NCI-H2227 treated with DMSO at 0.1 percent for 48 hours (cell line): ENCODE measurements at places on chromosomes 5 and 9.
A peak's percentile ranks its signal among the peaks of the same experiment; 100 is the strongest.

GRCh38 chr9:125653325-125653724 is 53.7 kb downstream of the MAPKAP1 start:
- no peak for DNase-seq

DNA sequence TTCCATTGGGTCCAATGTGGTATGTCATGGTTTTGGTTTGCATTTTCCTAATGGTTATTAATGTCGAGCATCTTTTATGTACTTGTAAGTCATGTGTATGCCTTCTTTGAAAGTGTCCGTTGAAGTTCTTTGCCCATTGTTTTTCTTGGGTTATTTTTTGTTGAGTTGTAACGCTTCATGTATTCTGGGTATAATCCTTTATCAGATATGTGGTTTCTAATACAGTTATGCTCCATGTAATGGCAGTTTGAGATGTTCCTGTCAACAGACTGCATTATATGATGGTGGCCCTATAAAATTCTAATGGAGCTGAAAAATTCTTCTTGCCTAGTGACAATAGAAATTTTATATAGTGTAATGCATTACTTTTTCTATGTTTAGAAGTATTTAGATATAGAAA is 17.2 kb downstream of the RIC1 start:
- DNase-seq: no peak

GRCh38 chr5:174400461-174400860 is 323.9 kb upstream of the MSX2 start:
- no peak for DNase-seq

GRCh38 chr5:154197801-154198491 is 7.4 kb downstream of the GALNT10 start:
- DNase-seq: no peak

DNA sequence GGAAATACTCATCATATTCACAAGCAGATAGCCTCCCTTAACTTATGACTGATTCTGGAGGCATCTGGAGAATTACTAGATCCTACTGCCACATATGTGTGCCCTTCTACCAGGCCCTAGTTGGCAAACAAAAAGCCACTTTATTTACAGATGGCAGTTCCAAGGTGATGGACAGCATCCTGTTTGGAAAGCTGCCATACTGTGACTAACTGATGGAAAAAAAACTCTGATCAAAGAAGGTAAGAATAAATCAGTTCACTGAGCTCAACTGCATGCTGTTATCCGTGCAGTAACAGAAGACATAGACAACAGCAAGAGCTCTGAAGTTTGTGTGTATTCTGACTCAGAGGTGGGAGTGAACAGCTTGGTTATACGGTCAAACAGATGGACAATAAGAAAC is 279.8 kb upstream of the POU5F2 start:
- no peak for DNase-seq

DNA sequence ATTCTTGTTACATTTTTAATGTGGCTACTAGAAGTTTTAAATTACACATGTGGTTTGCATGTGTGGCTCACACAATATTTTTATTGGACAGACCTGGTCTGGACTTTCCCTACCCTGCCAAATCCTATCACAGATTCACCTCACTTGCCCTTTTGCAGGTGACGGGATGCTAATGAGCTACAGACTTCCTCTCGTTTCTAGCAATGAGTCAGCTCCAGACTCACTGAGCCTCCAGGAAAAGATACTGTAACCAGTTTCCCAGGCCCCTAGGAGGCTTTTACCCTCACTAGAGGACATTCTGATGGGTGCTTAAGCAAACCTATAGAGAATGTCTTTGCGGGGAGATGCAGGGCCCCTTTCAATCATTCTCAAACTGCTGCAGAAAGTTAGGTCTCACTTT is 135.4 kb downstream of the WDR41 start:
- no peak for DNase-seq

DNA sequence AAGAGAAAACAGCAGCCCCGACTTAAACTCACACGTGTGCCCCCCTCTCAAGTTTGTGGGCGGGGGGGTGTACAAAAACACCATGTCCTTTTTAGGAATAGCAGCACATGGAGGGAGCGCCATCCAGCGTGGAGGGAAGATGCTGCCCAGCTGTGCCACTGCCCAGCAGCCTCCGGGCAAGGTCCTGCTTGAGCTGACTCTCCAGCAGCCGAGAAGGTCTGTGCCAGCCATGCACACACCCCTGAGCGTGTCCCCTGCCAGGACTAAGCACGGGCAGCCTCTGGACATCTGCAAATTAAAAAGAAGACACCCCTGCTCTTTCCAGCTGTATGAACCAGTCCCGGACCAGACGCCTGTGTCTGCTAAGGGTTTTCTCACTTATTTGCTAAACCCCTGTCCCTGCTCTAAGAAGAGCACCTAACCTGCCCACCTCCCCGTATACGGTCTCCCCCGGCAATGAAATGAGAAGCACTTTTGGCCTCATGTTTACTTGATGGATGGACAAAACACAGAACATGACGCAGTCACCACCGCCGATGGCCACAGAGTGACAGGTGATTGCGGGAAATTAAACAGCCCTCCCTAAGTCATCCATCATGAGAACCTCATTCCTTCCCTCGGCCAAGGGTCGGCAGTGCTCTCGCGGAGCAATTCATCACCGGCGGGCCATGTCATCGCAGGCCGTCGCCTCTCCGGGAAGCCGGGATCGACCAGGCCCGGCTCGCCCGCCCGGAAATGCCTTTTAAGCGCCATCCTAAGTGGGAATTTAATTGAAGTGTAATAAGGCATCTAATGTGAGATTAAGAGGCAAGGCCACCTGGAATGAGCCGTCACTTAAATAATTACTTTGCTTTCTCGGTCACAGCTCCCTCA is 96.9 kb downstream of the OLFM1 start:
- no peak for DNase-seq

DNA sequence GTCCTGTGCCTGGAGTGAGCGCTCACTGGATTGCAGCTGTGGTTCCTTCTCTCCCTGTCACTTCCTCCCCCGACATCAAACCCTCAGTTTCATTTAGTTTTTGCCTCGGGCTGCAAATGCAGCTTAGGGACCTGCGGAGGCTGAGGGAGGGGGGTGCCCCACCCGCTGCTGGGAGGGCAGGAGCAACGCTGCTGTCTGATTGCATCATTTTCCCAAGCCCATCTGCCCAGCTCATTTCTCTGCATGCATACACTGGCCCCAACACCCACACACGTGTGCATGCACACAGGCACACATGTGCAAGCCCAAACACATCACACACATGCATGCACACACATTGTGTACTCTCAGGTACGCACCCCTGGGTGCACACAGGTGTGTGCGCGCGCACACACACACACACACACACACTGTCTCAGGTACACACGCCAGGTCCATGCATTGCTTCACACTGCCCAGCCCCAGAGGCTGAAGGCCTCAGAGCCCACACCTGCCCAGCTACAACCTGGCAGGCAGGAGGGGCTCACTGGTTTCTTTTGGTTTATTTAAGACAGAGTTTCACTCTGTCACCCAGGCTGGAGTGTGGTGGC is 3.4 kb downstream of the ASS1 start:
- no peak for DNase-seq

- DNase-seq: no peak
Measured at GRCh38 chr9:77916820-77917219, 114.8 kb downstream of the GNAQ start.

DNA sequence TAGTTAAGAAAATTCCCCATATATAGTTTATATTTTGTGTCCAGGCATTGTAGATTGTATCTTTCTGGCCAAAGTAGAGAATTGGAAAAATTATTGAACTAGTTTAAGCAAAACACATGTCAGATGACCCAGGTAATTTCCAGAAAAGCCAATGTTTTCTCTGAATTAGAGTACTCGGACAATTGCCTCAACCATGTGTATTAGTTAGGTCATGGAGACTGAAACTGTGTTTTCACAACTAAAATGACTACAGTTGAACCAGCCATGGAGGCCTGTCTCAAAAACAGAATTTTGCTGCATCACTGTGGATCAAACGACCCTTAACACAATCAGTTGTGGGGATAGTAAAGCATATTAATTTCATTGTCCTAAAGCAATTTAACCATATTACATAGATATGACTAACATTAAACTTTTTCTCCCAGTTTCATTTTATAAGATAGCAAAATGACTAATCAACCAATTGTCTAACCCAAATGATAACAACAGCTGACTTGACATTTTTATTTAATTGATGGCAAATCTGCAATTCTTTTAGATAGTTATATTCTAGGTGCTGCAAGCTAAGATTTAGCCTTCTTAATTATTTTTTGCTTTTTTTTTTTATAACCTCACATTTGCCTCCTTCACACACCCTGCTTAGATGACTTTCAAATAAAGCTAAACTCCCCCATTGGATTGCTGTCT is 39.2 kb upstream of the SPDL1 start:
- DNase-seq: no peak

- DNase-seq: peak; percentile 76
Measured at GRCh38 chr5:115180165-115180709, 10.5 kb upstream of the TRIM36 start.

- peak; percentile 48 for DNase-seq
Measured at GRCh38 chr5:107402434-107403227, 268.1 kb downstream of the EFNA5 start.

GRCh38 chr9:114058688-114059046 is 19.4 kb downstream of the AMBP start:
- DNase-seq: no peak

DNA sequence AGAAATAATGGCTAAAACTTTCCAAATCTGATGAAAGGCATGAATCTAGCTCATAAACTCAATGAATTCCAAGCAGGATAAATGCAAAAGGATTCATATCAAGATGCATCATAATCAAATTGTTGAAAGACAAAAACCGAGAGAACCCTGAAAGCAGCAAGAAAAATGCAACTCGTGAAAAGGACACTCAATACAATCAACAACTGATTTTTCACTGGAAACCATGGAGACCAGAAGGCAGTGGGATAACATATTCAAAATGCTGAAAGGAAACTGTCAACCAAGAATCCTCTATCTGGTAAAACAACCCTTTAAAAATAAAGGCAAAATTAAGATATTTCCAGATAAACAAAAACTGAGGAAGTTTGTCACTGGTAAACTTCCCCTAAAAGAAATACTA is 9.5 kb downstream of the FBXL17 start:
- DNase-seq: no peak

DNA sequence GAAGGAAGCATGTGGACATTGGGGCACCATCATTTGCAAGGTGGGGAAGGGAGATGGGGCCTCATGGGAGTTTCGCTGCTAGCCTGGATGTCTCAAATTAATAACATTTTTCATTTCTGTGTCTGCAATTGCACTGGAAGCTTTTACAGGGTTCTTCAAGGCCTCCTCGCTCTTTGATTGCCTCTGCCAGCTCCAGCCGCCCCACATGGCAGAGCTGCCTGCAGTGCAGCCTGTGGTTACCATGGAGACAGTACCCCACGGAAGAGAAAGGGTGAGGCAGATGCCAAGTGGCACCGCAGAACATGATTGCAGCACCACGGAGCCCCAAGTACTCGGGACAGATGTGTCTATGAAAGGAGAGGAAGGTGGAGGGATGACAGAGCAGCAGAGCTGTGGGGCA is 25.4 kb downstream of the CTNND2 start:
- peak; percentile 60 for DNase-seq

DNA sequence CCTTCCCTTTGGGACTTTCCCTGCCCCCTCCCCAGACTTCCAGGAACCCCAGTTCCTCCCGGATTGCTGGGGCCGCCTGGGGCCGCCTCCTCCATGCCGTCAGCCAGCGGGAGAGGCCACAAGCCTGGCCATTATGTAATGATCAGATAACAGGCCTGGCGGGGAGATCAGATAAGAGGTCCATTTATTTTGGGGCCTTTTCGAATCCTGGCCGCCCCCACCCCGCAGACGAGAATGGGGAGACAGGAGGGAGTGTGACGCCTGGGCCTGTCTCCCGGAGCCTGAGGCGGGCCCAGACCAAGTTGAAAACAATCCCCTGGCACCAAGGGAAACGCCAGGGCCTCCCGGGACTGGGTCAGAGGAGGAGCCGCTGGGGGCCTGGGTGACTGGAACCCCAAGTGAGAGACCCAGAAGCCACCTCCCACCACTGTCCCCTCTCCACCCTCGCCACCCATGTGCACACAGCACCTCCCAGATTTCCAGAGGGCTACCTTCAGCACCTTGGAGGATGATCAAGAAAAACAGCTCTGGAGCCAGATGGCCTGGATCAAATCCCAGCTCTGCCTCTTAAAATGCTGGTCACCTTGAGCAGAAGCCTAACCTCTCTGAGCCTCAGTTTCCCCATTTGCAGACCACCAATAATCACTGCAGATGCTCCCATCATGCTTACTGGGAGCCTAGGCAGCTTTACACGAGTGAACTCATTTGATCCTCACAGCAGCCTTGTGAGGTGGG is 7.8 kb downstream of the ENG start:
- no peak for DNase-seq

GRCh38 chr9:91037511-91038482 is 236.2 kb downstream of the SYK start:
- no peak for DNase-seq

GRCh38 chr9:94174164-94174563 is 84.9 kb upstream of the ZNF169 start:
- no peak for DNase-seq

DNA sequence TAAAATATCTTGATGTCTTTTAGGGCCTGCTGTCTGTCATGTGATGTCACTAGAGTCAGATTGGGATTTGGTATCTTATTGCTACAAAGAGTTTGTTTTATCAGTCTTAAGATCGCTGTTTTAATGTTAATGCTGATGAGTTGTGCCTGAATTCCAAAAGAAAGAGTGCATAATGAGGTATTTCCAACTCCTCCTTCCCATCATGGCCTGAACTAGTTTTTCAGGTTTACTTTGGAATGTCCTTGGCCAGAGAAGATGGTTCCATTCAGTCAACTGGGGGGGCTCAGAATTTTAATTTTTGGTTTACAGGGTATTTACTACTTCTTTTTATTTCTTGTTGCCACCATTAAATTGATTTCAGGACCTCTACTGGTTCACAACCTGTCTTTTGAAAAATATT is 74.3 kb upstream of the MARCHF11 start:
- DNase-seq: no peak

- DNase-seq: no peak
Measured at GRCh38 chr9:111613436-111614040, 14.1 kb upstream of the PTGR1 start.

DNA sequence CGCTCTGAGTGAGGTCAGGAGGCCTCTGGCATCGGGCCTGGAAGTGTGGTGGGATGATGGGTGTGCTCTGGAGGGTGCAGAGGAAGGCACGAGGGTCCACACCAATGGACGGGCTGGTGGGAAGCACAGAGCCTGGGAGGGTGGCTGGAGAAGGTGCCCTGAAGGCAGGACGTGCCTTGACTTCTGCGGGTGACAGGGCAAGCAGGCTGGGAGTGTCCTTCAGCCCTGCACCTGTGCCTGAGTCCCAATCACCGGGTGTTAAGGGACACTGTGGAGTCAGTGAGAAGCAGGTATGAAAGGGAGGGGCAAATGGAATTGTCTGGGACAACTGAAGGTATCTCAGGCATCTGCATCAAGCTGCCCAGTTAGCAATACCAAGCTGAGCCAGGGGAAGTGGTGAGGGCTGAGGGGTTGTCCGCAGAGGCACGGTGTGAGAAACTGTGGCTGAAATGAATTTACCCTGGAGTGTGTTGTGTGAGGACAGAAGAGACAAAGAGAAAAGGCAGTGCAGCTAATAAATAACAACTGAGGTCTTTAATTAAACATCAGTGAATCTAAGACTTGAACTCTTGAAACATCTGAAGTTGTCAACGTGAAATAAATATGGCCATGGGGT is 50.4 kb downstream of the DAP start:
- no peak for DNase-seq

- no peak for DNase-seq
Measured at GRCh38 chr9:70679845-70680244, 265.4 kb upstream of the KLF9 start.
